ENCODE measurements at places on chromosomes 6 and 20.

GRCh38 chr20:11907621-11908020 is 10.1 kb upstream of the BTBD3 start:
- DNase-seq = no peak

GRCh38 chr6:14964556-14965270 is 281.2 kb upstream of the JARID2 start:
- DNase-seq = no peak

DNA sequence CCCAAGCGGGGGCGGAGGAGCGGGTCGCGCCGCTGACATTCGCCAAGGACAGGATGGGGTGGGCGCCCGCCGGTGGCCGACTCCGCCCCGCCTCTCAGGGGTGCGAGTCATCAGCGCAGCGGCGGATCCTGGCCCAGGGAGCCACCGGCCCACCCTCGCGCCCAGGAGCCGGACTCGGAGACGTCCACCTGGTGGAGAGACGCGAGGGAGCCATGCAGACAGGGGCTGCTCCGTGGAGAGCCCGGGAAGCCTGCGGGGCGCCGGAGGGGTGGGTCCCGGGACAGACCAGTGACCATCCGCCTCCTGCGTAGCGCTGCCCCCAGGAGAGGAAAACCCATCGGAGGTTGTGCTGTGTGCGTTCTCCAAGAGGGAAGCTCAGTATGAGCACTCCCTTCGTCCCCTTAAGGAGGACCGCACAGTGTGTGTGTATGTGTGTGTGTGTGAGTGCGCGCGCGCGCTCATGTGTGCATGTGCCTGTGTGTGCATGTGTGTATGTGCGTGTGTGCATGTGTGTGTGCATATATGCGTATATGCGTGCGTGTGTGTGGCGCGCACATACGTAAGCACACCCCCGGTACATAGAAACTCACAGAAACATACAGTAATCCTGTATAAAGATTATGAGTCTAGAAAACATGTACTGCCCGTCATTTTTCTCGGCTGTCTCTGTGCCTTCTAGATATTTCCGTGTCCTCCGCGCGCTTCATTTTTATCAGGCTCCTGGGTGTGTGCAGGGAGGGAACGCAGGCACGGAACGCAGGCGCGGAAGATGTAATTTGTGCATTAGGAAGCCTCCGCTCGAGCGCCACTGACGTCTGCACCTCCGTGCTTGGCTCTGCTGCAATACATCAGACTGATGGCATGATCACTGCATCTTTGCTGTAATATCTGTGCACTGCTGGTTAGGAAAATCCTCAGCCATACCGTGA is 158.9 kb downstream of the TBXT start:
- DNase-seq = no peak

GRCh38 chr6:159400826-159401225 is 231.6 kb downstream of the FNDC1 start:
- DNase-seq = no peak

DNA sequence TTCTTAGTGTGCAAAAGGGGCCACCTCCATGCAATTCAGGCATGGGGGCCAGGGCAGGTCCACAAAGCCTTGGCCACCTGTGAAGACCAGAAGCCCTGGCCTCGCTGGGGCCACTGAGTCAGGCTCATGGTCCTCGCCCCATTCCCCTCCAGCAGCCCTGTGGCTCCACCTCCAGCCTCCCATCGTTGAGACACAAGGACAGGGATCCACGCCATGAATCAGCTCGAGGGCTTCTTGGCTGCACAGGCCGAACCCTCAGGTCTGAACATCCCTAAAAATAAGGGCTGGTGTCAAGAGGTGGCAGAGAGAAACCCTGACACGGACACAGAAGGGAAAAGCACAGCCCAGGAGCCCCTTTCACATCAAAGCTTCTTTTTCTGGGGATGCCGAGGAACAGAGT is 68.6 kb upstream of the QKI start:
- DNase-seq = no peak

DNA sequence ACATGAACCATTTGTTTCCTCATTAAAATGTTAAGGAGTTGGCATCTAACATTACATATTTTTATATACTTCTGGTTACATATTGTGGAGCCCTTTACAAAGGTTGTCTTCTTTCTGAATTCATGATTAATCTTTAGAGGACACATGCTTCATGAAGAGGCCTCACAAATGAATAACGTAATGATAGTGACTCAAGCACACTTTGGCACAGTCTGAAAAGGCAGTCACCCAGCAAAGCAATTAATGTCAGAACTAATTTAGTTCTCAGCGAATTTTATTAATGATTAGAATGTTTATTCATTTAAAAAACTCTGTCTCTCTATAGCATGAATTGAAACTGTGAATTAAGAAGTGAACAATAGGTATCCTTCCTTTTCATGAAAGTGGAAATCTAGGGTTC is 854.2 kb downstream of the PHF3 start:
- DNase-seq = no peak

GRCh38 chr6:2883673-2884072 is 19.4 kb downstream of the SERPINB9 start:
- no peak for DNase-seq

DNA sequence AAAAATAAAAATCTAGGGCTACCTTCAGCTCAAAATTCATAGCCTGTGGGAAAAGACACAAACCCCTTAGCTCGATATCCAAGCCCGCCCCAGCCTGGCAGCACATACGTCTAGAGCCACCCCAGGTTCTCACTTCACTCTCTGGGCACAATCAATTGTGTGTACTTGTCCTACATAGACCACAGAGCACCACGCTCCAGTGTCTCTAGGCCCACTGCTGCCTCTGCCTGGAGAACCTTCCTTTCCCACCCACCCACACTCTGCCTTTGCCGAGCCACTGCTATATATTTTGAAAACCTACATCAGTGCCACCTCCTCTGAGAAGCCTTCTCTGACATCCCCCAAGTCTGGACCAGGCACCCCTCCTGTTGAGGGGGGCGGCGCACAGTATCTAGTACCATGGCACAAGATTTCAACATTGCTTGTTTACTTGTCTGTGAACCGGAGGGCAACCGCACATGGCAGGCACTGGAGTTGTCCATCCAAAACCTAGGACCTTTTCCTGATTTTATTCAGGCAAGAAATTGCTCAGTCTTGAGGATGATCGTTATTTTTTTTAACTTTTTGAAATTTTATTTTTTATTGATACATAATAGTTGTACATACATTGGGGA is 141.5 kb downstream of the UNC5CL start:
- no peak for DNase-seq

DNA sequence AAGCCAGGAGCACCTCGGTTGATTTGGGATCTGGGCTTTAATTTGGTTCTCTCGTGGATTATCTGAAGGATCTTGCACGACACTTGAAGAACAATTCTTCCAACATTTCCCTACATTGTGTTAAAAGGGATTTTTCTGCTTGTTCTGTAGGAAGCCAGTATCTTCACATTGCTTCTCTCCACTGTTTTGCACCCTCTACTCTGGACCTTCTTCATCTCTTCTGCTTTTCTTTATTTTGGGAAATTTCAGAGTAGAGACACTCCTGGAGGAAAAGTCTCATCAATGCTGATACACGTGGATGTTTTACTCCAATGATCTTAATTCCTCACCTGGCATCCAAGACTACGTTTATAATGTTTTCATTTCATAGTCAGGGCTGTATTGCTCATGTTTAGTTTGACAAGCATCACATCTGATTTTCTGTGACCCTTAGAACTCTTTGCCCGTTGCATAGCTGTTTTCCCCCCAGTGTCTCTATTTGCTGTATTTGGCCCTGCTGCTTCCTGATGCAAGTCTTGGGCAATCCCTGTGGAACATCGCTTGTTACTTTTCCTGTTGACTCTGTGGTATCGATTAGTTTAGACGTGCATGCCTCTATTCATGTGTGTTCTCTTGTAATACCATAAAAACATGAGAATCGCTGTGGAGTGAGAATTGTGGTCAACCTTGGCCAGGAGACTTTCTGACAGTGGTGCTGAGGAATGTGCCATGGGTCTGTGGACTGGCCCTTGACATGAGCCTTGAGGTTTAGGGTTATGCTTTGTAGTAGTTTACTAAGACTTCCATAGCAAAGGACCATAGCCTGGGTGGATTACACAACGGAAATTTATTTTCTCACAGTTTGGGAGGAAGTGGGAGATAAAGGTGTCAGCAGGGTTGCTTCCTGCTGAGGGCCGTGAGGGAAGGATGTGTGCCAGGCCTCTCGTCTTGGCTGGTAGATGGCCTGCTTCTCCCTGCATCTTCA is 12.5 kb downstream of the PLCB1 start:
- no peak for DNase-seq

GRCh38 chr20:62203378-62204030 is 16.6 kb downstream of the HRH3 start:
- no peak for DNase-seq

- no peak for DNase-seq
Measured at GRCh38 chr6:19986691-19987438, 149.7 kb downstream of the ID4 start.

DNA sequence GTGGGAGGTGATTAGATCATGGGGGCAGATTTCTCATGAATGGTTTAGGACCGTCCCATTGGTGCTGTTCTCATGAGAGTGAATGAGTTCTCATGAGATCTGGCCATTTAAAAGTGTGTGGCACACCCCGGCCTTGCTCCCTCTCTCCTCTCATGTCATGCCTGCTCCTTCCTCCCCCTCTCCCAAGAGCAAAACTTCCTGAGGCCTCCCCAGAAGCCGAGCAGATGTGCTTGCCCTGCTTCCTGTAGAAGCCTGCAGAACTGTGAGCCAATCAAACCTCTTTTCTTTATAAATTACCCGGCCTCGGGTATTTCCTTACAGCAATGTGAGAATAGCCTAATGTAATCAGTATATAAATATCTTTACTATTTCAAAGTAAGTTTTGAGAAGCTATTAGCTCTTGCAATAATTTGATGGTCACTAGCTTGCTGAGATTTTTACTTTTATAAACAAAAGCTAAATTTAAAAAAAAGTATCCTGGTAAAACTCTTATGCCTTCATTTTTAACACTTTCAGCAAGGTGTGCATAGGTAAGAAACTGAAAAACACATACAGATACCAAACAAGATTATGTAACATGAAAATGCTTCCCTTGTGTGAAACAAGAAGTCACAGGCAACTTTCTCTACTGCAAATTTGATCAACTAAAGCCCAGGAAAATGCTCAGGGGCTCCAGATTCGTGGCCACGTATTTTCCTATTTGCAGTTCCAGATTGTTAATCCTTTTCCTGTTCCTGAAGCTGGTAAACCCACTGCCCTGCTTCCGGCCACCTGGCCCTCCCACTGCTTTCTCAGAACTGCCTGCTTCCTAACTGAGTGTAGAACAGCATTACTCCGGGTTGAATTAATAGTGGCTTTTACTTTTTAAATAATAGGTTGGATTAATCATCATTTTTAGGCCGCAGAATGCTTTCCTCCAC is 395.1 kb upstream of the CNR1 start:
- DNase-seq = no peak

DNA sequence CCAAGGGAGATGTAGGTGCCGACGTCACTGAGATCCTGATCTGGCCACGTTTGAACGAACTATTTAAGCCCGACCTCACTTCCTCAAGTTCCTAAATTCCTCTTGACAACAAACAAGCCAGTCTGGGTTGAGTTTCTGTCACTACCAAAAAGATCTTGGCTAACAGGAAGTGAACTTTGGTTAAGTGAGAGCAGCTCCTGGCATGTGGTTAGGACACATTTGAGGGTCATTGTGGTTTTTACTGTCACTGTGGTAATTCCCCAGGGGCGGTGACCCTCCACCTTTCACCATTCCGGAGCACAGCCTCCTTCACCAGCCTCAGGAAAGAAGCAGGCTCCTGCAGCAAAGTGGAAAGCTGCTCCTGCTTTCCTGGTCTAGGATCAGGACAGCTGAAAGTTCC is 43.1 kb upstream of the ZNF831 start:
- no peak for DNase-seq

Measured in H1 (cell line).